ENCODE measurements at places on chromosomes 3 and 15. TPM values are rescaled to one million over a fixed set of nuclear protein-coding genes. Genes with fewer than 3 reads are reported as not detected.

CYP1A2 gene
- total RNA-seq = not detected

GALNT15 gene
- 21.7 TPM for total RNA-seq

PSTPIP1 gene
- total RNA-seq = 2.3 TPM

- DNase-seq = no peak
- no peaks in the 10 kb centered on the region for H3K36me3 ChIP-seq
- H3K27me3 ChIP-seq = no peaks in the 10 kb centered on the region
- no peak overlapping the region for H3K27ac ChIP-seq
- H3K4me1 ChIP-seq = no peaks in the 10 kb centered on the region
Measured at GRCh38 chr3:197913641-197914380, 36.2 kb upstream of the RPL35A start.

- no peak overlapping the region for H3K4me3 ChIP-seq
- no peaks in the 10 kb centered on the region for H3K27me3 ChIP-seq
- no peak for DNase-seq
- H3K27ac ChIP-seq = no peak overlapping the region
- no peaks in the 10 kb centered on the region for H3K4me1 ChIP-seq
Measured at GRCh38 chr3:5160321-5160720, 27.2 kb upstream of the EDEM1 start.

DNA sequence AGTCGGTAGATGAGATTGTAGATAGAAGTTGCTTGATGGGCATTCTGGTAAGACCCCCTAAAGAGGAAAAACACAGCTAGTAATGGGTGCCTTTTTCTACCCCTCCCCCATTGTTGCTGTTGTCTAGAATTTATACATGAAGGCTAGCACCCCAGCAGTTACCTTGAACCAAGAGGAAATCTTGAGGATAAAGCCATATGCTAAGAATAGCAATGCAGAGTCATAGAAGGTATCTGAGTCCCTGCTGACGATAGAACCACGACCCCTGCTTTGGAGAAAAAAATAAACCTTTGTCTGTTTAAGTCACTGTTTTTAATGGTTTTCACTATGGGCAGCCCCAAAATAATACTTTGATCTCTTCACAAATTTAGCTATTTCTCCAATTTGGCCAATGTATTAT, 162.6 kb downstream of the THRB start:
- DNase-seq = no peak
- no peaks in the 10 kb centered on the region for H3K27me3 ChIP-seq
- H3K27ac ChIP-seq = no peak overlapping the region
- no peaks in the 10 kb centered on the region for H3K4me1 ChIP-seq
- H3K4me3 ChIP-seq = no peak overlapping the region
- H3K36me3 ChIP-seq = no peaks in the 10 kb centered on the region

Measured in right atrium auricular region (tissue), 2 donors.